ENCODE measurements at places on chromosomes 7 and 10.
A peak's percentile ranks its signal among the peaks of the same experiment; 100 is the strongest.

GRCh38 chr10:72331575-72332422 lies 22.9 kb downstream of the DNAJB12 start:
- peak; percentile 90 for DNase-seq

GRCh38 chr10:119768455-119769094 lies 42.7 kb downstream of the INPP5F start:
- no peak for DNase-seq

DNA sequence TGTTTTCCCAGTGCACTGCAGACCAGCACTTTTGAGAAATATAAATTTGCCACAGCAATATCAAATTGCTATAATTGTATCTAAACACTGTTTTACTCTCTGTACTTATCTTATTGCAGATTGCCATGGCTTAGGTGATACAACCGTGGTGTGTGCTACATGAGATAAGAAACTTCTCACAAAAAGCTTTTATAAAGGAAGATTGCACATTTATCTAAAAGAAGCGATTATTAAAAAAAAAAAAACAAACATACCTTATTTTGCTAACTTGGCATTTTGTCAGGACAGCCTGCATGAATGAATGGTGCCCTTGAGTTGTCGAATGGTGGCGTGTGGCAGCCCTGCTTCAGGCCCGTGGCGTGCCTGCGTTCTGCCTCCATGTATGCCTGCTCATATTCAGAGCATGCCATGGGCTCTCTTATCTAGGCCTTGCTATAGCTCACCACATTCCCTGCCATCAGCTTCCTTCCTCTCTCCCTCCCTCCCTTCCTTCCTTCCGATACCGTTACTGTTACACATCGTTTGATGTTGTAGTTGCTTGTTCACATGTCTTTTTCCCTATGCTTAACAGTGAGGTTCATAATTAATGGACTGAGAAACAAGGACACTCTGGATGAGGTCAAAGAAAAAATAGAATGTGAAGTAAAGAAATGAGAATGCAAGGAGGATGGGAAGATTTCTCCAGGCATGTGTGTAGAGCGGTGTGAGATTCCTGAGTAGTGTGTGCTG lies 34.9 kb downstream of the PRKAR2B start:
- no peak for DNase-seq

- no peak for DNase-seq
Observed at GRCh38 chr10:86102451-86102850, 264.1 kb downstream of the GRID1 start.

DNA sequence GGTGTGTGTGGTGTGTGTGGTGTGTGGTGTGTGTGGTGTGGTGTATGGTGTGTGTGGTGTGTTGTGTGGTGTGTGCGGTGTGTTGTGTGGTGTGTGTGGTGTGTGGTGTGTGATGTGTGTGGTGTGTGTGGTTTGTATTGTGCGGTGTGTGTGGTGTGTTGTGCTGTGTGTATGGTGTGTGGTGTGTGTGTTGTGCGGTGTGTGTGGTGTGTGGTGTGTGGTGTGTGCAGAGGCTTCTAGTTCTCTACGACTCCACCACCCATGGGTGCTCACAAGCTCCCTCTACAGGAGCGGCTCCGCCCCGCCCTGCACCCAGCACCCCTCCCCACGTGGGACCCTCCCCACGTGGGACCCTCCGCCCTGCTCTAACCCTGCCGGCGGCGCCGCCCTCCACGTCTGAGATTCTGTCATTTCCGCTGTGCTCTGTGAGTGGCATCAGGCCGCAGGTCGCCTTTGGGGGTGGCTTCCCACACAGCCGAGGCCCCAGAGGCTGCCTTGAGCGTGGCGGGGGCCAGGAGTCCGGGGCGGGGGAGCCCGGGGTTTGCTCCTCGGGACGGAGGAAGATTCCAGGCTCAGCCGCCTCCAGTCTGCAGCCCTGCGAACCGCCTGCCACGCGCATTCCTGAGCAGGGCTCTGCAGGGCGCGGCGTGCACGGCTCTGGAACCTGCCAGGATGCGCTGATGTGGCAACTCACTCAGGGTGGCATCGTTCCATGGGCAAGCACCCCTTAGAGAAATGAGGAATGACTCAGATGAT lies 37.0 kb upstream of the DNAJB6 start:
- DNase-seq, result no peak

DNA sequence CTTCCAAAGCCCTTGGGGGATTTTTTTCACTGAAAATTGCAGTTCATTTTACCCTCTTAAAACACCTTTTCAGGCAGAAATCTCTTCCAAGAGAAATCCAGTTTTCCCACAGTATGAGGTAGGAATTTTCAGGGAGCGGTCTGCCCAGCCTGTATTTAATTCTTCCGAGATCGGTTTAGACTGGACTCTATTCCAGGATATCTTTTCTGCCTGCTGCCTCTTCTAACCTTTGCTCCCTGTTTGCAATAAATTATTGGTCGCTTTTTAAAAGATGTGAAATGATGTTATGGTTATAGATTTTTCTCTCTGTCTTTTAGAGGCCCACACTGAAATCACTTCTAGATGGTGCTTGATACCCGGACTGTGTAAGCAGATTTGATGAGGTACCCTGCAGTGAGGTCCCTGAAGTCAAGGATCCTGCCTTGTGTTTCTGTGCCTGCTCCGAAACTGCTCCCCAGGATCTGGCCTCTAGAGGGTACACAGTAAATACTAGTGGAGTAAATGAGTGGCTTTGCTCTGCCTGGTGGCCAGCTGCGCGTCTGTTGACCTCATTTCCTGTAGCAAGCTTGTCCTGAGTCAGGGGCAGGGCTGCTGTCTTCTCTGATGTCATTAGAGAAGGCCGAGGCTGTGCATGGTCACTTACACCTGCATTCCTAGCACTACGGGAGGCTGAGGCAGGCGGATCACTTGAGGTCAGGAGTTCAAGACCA lies 191.6 kb downstream of the FANK1 start:
- DNase-seq, result peak; percentile 31

GRCh38 chr10:76558996-76559891 lies 1078.4 kb downstream of the KCNMA1 start:
- DNase-seq, result no peak

GRCh38 chr10:114320249-114321116 lies 81.4 kb downstream of the VWA2 start:
- DNase-seq, result no peak

GRCh38 chr10:69647819-69648218 lies 17.8 kb downstream of the FAM241B start:
- no peak for DNase-seq

DNA sequence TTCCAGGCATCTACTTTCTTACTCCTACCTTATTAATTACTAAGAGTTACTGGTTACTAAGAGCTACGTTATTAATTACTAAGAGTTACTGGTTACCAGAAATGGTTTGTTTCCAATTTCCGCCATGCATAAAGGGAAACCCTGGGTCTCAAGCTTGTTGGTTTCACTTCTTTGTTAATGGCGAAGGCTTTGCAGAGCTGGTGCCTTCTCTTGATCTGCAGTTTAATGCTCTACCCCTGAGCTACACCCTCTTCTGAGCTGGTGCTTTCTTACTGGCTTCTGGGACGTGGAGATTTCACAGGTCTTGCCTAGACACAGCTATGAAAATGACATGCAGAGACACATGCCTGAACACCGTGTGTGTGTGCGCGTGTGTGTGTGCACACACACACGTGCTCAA lies 560 bp downstream of the CPA4 start:
- no peak for DNase-seq

GRCh38 chr10:104811166-104811565 lies 170.1 kb downstream of the SORCS3 start:
- DNase-seq, result no peak

- DNase-seq, result no peak
Observed at GRCh38 chr10:16799621-16800020, 17.6 kb downstream of the RSU1 start.

DNA sequence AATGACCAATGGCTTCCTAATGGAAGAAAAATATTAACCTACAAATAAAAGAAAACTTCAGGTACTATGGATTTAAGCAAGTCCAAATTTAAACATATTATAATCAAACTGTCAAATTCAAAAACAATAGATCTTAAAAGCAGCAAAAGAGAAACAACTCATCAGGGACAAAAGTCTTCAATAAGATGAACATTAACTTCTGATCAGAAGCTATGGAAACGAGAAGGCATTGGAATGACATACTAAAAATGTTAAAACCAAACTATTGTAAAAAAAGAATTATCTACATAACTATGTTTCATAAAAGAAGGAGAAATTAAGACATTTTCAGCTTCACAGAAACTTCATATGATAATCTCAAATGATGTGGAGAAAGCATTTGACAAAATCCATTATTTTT lies 334.7 kb downstream of the ANKRD7 start:
- no peak for DNase-seq

DNA sequence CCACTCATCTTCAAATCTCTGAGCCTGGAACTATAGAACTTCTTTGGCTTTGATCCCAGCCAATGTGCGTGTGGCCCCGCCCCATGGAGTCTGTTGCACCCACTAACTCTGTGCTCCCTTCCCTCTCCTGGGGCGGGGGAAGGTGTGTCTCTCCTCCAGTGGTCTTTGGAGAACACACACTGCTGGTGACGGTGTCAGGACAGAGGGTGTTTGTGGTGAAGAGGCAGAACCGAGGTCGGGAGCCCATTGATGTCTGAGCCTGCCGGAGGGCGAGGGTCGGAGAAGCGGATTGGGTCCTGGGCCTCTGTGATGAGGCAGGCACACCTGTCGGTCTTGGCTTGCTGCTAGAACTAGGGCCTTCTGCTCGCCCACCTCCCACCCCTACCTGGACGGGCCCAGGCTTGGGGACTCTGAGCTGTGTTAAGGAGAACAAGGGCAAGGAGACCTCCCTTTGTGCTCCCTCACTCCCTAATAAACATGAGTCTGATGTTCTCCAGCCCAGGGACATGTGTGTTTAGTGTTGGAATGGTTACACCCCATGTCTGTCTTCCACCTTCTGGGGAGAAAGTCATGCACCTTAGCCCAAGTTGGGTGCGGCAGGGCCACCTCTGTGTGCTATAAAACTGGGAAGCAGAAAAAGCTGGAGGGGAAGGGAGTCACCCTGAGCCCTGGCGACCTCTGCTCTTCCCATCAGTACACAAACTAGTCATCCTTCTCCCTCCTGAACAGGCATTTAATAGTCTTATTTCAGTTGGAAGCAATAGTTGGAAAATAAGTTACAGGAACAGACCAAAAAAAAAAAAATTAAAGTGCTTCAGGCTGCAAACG lies 4.6 kb downstream of the TRAPPC14 start:
- DNase-seq, result no peak

- DNase-seq, result peak; percentile 33
Observed at GRCh38 chr7:2629746-2630681, 1.8 kb upstream of the TTYH3 start.

- DNase-seq, result no peak
Observed at GRCh38 chr10:112811741-112812551, 138.1 kb upstream of the TCF7L2 start.

DNA sequence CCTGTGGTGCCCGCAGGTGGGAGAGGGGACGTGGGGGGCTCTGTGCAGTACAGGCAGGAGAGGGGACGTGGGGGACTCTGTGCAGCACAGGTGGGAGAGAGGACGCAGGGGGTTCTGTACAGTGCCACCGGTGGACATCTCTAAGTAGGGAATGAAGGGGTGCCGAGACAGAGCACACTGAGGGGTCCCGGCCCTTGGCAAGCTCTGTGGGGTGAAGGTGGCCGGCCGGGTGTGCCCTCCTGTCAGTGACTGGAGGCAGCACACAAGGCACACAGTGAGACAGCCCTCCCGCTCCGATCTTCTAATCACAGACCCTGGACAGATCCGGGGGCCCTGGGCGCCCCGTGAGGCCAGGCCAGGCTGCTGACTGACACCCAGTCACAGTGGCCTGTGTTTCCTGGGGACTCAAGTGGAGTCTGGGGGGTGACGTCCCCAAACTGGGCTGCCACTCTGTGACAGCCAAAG lies 11.2 kb downstream of the GPR146 start:
- no peak for DNase-seq

- DNase-seq, result no peak
Observed at GRCh38 chr10:22634093-22634492, 80.3 kb downstream of the PIP4K2A start.

- no peak for DNase-seq
Observed at GRCh38 chr7:3338161-3338560, 37.1 kb downstream of the SDK1 start.

DNA sequence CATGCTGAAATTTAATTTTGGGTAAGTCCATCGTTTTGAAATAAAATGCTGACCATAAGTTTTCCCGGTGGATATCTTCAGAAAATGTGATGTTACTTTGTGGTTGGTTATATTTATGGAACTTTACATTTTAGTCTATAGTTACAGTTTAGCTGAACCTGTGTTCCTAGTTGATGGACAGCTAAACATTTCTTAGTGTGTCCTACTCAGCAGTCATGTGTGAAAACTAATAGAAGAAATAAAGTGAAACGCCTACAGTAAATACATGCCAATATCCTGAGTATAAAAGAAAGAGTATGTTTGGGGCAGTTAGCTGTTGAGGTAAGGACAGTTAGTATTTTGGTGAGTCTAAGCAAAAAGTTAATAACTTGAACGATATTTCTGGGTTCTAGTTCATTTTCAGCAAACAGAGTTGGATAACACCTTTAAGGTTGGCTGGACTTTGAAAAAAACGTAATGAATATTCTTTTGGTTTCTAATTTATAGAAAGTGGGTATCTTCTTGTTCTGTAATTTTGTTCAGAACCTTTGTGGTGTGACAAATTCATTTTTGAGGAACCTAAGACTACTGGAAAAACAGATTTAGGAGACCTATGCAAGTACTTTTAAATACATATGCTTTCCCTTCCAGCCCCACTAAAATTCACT lies 28.7 kb downstream of the LCOR start:
- no peak for DNase-seq

DNA sequence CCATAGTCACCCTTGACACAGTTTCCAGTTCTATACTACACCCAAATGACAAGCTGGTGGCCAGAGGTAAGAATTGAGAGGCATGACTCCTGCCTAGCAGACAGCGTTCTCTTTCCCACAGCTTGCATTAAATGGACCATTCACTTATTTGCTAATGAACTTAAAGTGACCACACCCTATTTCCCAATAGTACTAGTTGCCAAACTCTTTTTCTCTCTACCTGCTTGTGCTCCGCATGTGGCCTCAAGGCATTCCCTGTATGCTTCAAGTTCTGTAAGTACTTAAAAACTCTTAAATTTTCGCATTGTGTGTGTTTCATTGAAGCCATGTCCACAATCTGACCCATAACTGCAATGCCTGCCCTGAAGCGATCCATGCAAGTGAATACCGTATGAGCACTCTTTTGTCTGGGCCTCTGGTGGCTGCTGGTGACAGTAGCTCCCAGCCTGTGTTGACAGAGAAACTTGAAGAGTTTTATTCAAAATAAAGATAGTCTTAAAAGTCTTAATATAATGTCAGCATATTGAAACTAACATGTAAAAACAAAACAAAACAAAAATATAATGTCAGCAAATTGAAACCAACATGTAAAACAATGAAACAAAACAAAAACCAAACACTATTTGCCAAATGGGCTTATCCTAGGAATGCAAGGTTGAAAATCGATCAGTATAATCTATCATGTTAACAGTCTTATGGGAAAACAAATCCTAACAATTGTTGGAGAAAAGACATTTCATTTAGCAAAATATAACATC lies 73.6 kb downstream of the CCSER2 start:
- DNase-seq, result no peak

DNA sequence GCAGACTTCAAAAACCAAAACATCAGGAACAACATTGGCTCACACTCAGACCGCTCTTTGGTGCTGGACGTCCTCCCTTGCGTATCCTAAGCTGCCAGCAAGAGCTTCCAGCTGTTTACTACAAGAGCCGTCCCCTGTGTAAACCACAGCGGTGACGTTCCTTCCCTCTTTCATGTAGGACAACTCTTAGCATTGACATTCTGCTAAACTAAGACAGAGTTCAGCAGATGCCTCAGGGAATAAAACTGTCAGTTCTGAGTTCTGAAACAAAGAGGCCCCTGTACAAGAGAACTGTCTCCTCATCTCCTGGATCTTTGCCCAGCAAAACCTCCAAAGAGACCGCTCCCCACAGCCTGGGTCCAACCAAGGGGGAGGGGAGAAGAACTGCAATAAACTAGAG lies 57.8 kb upstream of the OPALIN start:
- no peak for DNase-seq

Data from NCI-H510A treated with DMSO at 0.1 percent for 48 hours (cell line).